ENCODE measurements at places on chromosomes 6 and 20. TPM values are rescaled to one million over a fixed set of nuclear protein-coding genes. Genes with fewer than 3 reads are reported as not detected.
A peak's percentile ranks its signal among the peaks of the same experiment; 100 is the strongest.

LY6G6C gene
- polyA plus RNA-seq, result not detected

DNA sequence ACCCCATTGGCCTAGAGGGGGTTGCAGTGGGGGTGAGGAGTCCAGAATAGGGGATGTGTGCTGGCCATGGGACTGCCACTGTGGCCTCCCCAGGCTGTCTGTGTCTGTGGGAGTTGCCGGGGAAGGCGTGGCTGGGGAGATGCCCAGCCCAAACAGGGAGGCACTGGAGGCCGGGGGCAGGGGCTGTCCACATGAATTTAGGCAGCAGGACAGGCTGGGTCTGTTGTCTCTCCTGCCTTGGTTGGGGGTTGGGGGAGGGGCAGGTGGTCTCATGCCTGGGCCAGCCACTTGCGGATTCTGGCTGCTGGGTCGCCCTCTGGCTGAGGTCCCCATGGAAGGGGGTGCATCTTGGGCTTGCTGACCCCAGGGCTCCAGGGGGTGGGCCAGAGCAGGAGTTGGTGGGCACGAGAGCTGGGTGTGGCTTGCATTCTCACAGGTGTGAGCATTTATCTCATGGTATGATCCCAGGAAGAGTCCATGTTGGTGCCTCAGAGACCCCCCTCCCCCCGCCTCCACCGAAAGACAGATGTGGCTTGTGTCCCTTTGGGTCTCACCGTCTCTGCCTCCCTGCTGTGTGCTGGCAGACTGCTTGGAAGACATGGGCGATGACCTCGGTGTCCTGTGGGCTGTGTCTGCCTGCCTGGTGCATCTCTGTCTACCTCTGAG, 4.0 kb downstream of the SOX18 start:
- no peak for DNase-seq

HAO1 gene
- not detected for polyA plus RNA-seq

DNA sequence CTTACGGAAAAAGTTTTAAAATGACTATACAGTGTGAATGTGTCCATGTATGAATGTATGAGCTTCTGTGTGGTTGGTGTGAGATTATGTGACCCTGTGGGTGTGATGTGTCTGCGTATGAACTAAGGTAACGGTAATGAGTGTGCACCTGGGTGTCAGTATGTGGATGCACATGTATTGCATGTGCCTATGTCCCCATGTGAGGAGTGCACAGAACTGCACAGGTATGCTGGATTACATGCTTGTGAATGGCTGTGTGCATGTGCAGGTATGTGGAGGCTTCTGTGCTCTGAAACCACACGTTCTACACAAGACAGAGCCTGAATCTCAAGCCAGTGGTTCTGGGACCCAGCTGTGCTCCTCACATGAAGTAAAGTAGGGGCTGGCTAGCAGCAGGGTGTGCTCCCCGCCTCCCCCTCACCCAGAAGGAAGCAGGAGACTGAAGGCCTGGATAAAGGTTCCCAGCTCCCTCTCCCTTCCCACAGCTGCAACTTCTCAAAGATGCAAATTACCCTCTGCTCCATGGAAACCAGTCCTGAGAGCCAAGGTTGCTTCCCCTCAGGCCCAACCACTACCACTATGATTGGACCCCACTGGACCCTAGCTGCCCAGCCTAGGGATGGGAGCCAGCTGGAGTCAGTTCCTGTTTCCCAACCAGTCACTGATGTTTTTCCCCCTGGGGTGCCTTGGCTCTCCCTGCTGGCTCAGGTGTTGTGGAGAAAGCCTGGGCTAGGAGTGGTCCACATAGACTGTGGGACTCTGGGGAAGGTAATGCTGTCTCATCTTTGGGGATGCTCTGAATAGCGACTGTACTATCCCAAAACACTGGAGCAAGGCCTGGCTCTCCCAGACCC, 24.8 kb upstream of the SPDEF start:
- DNase-seq, result peak; percentile 22

GRCh38 chr6:14517516-14518105, 400.0 kb downstream of the CD83 start:
- peak; percentile 55 for DNase-seq

FAM83C gene
- polyA plus RNA-seq, result not detected

SIRPD gene
- not detected for polyA plus RNA-seq

SIRPB2 gene
- polyA plus RNA-seq, result not detected

EZR gene
- 105 TPM for polyA plus RNA-seq

CST1 gene
- 8.5 TPM for polyA plus RNA-seq

- no peak for DNase-seq
These were observed 578.2 kb upstream of the NRSN1 start for GRCh38 chr6:23547851-23548250.

KHDC1L gene
- 0.12 TPM for polyA plus RNA-seq

- no peak for DNase-seq
These were observed 265.3 kb upstream of the TCF21 start for GRCh38 chr6:133623621-133624020.

NAA20 gene
- 82.6 TPM for polyA plus RNA-seq

DNA sequence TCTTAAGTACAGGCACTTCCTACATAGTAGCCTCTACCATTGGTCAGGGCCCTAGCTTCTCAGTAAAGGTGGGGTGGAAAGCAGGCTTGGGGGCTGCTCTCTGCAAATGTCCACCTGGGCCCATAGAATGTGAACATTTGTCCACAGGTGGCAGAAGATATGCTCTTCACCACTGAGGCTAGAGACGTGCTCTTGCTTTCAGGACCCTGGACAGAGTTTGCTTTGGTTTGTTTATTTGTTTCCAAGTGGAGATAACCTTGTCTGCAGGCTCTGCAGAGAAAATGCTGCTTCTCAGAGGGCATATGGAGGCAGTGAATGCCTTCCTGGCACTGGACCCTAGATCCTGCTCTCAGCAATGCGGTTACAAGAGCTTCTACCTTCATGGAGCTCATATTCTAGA, 129.0 kb downstream of the F13A1 start:
- DNase-seq, result no peak

FOXC1 gene
- polyA plus RNA-seq, result 2.3 TPM

DNA sequence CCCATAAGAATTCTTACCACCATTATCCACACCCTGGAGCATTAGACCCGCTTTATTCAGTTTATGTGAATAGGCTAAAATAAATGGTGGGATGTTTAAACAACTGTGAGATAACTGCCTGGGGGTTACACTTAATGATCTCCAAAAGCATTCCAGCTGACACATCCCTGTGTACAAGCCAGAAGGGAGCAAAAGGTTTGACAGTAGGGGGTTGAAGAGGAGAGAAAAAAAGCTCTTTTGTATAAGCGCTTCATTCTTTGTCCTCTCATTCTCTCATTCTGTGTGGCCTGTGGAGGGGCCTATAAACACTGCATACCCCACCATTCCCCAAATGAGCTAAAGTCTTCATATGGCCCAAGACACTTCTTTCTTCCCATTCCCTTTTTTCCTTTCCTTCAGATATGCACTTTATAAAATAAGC, 30.8 kb upstream of the COL21A1 start:
- DNase-seq, result no peak

CNR1 gene
- not detected for polyA plus RNA-seq

HLA-C gene
- 274 TPM for polyA plus RNA-seq

SLC22A2 gene
- polyA plus RNA-seq, result not detected

BEND6 gene
- 9.7 TPM for polyA plus RNA-seq

SEL1L2 gene
- not detected for polyA plus RNA-seq

DNA sequence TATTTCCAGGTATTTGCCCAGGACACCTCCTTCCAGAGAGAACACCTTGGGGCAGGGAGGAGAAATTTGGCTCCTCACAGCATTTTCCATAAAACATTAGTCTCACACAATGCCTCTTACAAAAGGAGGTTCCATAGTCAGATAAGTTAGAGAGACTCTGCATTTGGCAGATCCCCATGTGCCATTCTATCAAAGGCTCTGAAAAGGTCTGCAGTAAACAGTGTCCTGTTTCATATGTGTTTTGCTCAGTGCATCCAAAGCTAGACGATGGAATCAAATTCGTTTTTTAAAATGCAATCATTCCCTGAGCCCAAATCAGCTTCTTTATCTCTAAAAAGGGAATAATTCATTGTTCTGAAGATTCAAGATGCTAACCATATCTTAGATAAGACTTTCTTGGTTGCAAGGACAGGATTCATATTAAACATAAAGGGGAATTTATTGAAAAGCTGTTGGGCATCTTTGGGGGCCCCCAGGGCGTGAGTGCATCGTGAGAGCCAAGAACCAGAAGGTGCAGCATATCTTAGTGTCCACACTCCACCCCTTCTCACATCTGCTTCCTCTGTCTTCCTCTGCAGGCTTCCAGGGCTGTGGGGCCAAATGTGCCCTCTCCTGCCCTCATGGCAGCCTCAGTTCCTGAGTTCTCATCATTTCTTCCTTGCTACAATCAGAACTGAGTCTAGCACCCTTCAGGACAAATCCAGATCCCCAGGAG, 41.4 kb upstream of the MLN start:
- no peak for DNase-seq

DNA sequence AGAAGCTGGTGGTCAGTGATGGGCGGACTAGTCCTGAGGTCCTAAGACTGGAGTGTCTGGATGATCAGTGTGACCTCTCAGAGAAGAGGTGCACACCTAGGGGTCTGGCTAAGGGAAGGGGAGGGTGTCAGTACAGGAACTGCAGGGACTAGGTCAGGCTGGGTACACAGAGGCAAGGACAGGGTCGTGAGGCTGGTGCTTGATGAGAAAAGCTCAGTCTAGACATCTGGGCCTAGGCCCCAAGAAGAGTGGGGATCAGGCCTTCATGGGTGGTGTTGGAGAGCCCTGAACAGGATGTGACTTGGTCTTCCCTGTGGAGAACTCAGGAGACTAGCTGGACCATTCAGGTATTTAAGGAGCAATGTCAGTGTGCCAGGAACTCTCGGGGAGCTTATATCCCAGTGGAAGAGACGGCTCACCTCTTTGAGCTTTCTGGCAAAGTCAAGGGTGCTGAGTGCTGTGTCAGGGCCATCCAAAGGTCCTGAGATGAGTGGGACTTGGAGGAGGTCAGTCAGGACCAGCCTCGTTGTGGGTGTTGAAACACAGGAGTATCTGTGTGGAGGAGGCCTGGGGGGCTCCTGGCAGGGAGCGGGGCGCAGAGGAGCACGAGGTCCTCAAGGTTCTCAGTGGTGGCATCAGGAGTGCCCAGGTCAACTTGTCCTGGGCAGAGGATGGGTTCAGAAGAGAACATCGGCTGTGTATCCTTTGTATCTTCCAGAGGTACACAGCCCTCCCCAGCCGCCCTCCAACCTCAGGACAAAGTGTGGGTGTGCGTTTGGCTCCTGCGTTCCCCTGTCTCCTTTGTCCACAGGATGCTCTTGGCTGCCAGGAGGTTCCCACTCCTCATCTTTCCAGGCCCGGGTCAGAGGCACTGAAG, 13.3 kb upstream of the MYT1 start:
- no peak for DNase-seq

VWA7 gene
- polyA plus RNA-seq, result 0.16 TPM

DNA sequence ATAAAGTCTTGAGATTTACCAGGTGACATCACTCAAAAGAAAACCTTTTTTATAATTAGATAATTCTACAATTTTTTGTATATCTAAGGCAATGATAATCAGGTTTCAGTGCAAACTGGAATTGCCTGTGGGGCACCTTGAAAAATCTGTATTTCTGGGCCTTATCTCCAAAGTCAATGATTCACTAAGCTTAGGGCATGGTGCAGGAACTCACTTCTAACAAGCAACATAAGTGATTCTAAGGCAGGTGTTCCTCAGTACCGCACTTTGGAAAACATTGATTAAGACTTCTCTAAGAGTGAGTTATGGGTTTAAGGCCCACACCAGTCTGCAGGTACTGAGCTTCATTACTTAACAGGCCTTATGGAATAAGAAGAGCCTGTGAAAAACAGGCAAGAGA, 115.3 kb downstream of the COL12A1 start:
- DNase-seq, result no peak

All from fibroblast of lung (primary cell).